ENCODE measurements at places on chromosomes 5 and 9.

GRCh38 chr9:114798780-114799427 is 6.9 kb downstream of the TNFSF15 start:
- no peak for DNase-seq

DNA sequence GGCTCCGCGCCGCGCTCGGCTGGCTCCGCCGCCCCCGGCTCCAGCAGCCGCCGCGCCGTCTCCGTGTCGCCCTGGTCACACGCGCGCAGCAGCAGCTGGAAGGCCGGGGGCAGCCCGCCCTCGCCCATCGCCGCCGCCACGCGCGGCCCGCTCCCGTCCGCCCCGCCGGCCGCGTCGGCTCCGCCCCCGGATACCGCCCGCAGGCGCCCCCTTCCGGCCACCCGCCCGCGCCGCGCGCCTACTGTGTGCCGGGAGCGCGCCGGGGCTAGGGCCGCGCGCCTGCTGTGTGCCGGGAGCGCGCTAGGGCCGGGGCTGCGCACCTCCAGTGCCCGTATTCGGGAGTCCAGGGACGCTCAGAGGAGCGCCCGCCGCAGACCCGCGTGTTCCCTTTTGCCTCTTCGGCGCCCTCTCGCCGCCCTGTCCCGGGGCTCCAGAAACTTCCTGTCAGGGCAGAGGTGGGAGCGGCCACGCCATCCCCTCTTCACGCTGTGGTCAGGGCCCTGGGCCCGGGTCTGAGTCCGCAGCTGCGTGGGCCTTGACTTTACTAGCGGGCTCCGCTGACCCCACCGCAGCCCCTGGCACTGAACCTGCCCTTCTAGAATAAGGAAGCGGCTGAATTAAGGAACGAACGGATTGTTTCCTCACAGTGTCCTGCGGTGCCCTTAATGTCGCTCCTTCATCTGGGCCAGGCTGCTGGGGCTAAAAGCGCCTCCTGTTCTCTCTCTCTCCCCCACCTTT is at the start of gene ANKS6:
Gene ANKS6, minus strand, starts transcription at position 192 of the 738 bp plus-strand sequence. Its CDS starts 64 bp downstream, at position 128.
- peak; percentile 74 for DNase-seq

DNA sequence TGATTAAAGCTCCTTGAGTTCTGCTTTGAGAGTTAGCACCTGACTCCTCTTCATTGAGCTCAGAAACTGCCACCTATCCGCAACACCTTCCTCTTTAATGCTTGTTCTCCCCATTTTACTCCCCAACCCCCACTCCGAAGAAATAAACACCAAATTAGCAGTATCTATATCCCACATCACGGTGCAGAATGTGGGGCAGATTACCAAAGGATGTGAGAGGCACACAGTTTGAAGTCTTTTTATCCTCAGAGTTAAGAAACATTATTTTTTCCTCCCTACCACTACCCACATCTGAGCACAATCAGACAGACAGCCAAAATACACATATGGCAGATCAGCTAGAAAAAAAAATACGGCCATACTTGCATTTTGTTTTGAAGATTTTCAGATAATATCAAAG is 26.1 kb upstream of the IL7R start:
- DNase-seq = no peak

DNA sequence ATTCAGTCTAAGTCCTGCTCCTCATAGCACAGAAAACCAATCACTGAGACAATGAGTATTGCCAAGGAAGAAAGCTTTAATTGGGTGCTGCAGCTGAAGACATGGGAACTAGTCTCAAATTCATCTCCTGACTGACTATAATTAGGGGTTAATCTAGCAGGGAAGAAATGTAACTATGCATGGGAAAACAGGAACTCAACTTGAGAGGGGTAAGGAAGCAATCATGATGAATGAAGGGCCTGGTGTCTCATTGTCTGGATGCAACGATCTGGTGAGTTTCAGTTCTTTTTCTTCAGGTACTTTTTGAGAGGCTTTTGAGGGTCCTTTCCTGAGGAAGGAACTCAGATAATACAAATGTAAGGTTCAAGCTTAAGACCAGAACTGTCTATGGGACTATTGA is 24.0 kb upstream of the OCLN start:
- DNase-seq = no peak

- no peak for DNase-seq
Measured at GRCh38 chr5:144567421-144567780, 396.7 kb downstream of the KCTD16 start.

DNA sequence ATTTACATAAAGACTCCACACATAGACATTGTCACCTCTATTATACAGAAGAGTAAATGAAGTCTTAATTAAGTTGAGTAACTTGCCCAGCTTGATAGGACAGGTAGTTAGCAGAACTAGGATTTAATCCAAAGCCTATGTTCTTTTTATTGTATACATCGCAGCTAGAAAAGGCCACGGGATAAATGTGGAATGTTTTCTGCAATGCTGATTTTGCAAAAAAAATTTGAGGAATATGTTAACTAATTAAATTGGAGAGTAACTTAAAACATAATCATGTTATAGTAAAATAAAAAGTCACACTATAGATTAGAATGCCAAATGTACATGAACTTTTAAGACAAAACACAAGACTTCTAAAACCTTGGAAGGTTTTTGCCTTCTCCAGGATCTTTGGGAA is 41.1 kb downstream of the POLK start:
- no peak for DNase-seq

DNA sequence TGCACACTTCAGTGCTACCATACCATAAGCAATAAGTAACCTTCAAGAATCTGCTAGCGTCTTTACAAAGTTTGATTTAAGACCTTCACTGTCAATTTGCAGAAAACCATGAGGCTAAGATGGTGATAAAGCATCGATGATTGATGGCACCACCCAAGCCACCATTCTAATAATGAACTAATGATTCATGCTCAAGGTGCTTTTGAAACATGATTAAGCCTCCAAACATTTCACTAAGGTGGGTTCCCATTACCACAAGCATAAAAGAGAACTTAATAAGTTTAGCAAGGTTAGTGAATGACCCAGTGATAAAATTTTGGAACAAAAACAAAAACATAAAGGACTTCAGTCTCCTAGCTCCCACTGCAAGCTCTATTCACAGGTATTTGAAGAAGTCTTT is 214.7 kb downstream of the FBXL17 start:
- DNase-seq = no peak

DNA sequence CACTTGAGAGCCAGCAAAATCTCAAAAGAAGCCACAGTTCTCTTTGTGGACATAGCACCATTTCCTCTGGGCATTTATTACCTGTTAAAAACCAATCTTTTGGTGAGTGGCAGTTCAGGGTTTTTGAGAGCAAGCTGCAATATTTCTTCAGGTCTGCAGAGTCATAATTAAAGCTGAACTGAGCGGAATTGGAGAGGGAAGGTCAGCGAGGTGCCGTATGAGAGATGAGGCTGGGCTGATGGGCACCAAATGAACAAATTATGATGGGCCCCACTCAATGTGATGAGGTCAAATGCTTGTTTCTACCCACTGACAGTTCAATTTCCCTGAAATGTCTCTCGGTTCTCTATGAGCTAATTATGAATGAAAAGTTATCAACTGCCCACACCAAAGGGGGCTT is 231.9 kb downstream of the AP3B1 start:
- DNase-seq = no peak

DNA sequence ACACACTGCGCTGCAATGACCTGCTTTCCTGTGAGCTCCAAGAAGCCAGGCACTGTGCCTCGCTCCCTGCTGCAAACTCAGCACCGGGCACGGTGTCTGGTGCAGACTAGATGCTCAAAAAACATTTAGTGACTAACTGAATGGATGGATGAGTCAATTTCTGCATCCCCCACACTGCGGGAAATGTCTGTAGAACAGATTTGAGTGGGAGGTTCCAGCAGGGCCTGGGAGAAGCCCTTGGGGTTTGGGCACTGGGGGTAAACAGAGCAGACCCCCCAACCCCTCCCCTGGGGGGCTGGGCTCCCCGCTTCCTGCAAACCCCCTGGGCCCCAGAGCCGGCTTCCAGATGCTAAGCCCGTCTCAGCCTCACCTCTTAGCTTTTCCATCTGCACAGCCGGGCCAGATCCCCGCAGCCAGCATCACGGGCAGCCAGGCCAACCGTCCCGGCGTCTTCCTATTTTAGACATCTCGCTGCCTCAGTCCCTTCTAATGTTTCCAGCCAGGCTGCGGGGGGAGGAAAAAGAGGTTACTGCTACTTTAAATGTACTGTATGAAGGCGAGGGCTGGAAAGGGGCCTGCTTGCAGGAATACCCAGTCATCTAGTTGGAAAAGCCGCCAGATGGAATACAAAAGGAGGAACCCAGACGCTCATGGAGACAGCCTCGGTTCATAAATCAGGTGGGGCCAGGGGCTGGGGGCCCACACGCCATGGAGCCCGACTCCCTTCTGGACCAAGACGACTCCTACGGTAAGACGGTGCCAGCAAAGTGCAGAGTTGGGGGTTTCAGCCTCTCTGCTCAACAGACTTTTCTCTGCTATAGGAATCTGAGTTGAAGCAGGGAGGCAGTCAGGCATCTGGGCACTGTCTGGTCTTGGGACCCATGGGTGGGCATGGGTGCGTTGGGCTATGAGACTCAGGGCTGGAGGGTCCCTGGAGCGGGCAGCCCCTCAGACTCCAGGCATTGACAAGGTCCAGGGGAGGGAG is 67.1 kb upstream of the GGTA1 start:
- DNase-seq = no peak

GRCh38 chr5:119951330-119951934 is 322.1 kb downstream of the FAM170A start:
- DNase-seq = no peak

DNA sequence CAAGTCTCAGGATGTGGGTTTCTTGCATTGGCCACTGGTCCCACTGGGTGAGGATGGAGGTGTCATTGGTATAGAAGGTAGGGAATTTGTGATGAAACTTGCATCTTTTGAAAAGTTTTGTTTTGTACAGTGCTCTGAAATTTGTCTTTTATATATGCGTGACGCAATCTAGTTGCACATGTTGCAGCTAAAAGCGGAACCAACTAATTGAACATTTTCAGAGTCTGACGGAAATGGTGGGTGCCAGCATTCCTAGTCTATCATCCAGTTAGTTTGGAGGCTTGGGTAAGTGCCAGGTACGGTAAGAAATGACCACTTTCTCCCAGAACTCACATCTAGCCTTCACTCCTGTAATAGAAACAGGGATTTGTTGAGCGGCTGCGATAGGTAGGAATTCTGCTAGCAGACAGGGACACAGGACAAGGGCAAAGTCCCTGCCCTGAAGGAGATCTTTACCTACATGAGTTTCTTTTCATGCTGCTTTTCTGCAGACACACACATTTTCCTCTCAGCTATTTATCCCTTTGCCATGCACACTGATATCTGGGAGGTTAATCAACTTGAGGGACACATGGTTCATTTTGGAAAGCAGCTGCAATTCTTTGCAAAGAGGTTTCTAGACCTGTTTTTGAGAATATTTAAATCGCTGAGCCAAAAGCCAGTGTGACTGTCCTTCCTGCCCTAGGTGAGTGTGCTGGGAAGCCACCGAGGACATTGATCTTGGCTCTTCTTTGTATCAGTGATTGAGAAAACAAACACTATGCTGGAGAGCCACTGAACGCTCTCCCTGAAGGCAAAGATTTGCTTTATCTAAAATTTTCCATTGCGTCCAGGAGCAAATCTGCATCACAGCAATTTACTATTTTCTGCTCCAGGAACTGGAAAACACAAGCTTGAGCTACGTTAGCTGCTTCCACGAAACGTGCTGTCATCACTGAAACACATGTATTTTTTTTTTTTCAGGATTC is 89.7 kb downstream of the DAP start:
- DNase-seq = no peak

DNA sequence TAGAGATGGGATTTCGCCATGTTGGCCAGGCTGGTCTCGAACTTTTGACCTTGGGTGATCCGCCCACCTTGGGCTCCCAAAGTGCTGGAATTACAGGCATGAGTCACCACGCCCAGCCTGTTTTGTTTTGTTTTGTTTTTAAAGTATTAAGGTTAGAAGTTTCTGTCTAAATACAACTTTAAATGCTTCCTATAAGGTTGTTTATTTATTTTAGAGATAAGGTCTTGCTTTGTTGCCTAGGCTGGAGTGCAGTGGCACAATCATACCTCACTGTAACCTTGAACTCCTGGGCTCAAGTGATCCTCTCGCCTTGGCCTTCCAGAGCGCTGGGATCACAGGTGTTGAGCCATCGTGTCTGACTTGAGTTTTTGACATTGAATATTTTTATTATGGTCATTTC is 11.4 kb downstream of the MRRF start:
- no peak for DNase-seq

- no peak for DNase-seq
Measured at GRCh38 chr5:95647886-95648860, 1.6 kb downstream of the RFESD start.

GRCh38 chr5:83475935-83476814 is 4.6 kb downstream of the VCAN start:
- no peak for DNase-seq

DNA sequence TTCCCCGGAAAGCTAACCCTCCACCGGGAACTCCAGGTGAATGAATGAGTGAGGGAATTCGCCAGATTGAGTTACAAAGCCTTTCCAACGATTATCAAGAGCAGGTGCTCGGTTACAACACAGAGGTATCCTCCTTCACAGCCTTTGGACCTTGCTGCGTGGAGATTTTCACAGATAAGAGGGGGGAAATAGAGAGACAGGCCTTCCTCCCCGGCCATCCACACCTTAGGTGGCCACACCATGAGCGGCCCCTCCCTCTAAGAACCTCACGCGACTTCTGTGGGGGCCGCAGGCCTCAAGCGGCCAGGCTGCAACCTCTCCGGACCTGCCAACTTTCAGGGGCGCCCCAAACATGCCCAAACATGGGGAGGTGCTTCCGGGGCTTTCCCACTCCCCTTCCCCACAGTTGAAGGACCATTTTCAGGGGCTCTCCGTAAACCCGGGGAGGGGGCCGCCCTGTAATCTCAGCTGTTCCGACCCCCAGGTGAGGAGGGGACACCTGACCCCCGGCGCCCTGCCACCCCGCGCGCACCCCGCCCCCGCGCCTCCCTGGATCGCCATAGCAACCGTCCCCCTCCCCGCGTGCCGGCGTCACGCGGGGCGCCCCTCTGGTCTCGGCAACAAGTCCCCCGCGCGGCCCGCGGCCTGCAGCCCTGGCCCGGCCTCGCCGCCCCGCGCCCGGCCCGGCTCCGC is 603 bp downstream of the DENND1A start:
- DNase-seq = no peak

DNA sequence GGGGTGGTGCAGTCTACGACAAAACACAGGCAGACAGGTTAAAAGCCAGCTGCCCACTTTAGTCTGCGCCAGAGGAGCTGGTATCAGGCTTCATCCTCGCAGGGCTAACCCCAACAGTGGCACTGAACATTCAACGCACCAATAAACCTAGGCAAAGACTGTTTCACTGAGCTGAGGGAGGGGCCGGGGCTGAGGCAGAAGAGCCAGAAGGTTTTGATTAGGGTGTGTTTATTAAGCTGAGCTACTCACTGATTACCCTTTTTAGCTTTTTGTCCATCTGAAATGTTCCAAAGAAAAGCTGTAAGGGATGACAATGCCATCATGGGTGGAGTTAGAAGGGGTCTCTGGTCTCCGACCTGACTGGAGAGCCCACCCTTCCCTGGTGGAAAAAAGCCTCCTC is 1.4 kb downstream of the ZMYND19 start:
- DNase-seq = no peak

- DNase-seq = no peak
Measured at GRCh38 chr5:175885813-175886212, 14.4 kb downstream of the CPLX2 start.

- no peak for DNase-seq
Measured at GRCh38 chr5:176133877-176134276, 104.3 kb upstream of the SIMC1 start.
